ENCODE measurements at places on chromosomes 7 and 10. TPM values are rescaled to one million over a fixed set of nuclear protein-coding genes. Genes with fewer than 3 reads are reported as not detected.

DNA sequence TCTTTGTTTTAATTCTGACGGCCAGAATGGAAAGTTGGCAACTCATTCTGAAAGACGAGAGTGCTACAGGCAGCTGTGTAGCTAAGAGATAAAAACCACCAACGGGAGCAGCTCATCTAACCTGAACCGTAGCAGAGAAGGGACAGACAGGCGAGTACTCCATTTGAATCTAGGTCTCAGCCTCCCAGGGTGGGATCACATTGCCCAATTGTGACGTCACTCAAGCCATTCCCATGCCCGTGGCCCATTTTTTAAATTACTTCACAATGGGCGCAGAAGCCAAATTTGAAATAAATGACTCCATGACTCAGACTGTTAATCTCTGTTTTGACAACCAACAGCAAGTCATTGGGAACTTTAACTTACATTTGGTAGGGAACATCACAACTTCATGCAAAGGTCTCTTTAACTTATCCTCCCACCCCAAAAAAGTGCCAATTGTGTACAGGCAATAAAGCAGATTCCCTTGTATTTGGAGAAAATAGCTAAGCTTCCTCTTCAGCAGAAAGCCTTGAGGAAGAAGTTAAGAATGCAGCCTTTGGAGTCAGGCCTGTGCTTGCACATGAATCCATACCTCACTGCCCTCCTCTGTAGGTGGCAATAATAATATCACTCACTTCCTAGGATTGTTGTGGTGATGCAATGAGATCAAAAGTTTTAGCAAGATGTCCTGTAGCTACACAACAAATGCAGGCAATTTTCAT is 93.2 kb upstream of the KIF5B start:
- no peaks in the 10 kb centered on the region for H3K36me3 ChIP-seq
- H3K27ac ChIP-seq: no peak overlapping the region
- no peaks in the 10 kb centered on the region for H3K4me1 ChIP-seq
- no peaks in the 10 kb centered on the region for H3K27me3 ChIP-seq
- DNase-seq: no peak
- no peak overlapping the region for H3K4me3 ChIP-seq

DNA sequence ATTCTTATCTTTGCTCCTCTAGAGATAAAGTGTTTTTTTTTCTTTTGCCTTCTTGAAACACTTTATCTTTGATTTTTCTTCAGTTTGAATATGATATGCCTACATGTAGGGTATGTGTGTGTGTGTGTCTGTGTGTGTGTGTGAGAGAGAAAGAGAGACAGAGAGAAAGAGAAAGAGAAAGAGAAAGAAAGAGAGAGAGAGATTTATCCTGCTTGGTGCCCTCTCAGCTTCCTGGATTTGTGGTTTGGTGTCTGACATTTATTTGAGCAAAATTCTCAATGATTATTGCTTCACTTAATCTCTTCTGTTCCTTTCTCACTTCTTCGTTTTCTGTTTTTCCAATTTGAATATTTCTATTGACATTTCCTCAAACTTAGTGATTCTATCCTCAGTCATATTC is 60.3 kb downstream of the RAB18 start:
- no peak for DNase-seq
- H3K27me3 ChIP-seq: no peaks in the 10 kb centered on the region
- no peaks in the 10 kb centered on the region for H3K4me1 ChIP-seq

GRCh38 chr10:8407501-8408021 is 353.1 kb downstream of the GATA3 start:
- H3K27me3 ChIP-seq: peaks cover 3% of the 10 kb centered on the region
- no peak for DNase-seq
- H3K4me3 ChIP-seq: no peak overlapping the region
- no peaks in the 10 kb centered on the region for H3K36me3 ChIP-seq

GRCh38 chr7:100680576-100681271 is 7.2 kb downstream of the GNB2 start:
- H3K27me3 ChIP-seq: no peaks in the 10 kb centered on the region
- H3K4me1 ChIP-seq: peaks cover 11% of the 10 kb centered on the region

The PLAU gene
- 1.0 TPM for total RNA-seq

The SORCS3 gene
- total RNA-seq: not detected
